GDM1 (cell line): ENCODE measurements at places on chromosomes 1 and 21.

GRCh38 chr1:32755810-32756159 is 53.2 kb upstream of the SYNC start:
- no peak for DNase-seq

DNA sequence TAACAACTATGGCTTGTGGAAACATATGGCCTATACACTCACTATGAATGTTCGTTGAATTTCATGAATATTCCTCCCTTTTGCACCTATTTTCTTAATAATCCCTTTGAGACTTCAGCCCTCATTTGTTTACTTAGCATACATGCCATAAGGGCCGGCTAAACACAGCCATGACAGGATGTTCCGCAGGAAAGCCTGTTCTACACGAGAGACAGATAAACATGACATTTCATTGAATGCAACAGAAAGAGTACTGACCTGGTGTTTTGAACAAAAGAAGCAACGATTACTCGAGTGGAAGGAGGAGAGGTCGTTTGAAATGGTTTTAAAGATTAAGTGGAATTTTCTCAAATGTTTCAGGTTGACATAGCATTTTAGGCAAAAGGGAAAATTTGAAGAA is 459.5 kb upstream of the CXADR start:
- DNase-seq, result no peak

DNA sequence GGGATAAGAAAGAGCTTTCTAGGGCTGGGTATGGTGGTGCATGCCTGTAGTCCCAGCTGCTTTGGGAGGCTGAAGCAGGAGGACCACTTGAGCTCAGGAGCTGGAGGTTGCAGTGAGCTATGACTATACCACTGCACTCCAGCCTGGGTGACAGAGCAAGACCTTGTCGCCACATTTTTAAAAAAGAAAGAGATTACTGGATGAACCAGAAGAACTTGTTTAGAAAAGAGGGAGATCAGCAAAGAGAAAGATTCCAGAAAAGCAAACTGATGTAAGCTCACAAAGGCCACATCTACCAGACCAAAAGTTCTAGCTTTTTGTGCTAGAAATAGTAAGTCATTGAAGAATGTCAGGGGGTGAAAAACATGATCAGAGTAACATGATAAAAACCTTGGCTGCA is 117.6 kb downstream of the KIAA0319L start:
- DNase-seq, result no peak

DNA sequence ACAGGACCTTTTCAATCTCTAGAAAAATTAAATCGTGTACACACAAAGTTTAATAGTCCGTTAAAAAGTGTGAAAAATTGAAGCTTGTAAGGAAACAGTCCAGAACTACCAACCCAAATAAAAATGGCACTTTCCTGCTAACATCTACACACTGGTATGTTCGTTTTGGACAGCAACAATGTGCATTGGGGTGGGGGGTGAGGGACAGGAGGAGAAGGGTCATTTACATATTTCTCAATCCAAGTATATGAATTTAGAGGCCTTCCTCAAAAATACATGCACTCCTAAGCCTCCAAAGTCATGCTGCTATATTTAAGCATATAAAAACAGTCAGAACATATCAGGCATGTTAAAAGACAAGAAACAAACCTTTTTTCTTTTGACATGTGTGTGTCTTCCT is 2.5 kb downstream of the PPP1R15B start:
- DNase-seq, result no peak

DNA sequence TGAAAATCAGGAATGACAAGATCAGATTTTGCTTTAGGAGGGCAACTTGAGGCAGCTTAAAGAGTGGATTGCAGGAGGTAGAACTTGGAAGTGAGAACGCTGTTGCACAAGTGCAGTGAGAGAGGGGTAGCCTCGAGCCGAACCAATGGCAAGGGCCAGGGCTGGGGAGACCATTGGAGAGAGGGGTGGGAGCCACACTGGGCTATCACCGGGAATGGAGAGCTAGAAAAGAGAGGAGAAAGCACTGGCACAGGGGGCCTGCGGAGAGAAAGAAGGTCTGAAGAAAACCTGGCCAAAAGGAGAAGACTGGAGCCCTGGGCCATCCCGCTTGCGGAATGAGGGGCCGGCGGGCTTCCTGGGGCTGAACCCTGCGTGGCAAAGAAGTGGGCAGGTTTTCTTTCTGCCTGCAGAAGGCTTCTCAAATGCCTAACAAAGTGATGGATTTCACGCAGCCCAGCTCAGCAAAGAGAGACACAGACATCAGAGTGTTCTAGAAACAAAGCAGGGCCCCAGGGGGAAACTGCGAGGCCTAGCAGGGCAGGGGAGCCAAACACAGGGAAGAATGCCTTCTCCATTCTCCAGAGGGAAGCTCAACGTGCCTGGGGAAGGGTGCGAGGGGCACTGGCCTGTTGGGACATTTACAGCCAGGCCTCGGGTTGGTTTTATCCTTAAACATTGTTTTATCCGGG is 1.2 kb upstream of the SLC37A1 start:
- no peak for DNase-seq
